ENCODE measurements at places on chromosomes 3 and 15.

DNA sequence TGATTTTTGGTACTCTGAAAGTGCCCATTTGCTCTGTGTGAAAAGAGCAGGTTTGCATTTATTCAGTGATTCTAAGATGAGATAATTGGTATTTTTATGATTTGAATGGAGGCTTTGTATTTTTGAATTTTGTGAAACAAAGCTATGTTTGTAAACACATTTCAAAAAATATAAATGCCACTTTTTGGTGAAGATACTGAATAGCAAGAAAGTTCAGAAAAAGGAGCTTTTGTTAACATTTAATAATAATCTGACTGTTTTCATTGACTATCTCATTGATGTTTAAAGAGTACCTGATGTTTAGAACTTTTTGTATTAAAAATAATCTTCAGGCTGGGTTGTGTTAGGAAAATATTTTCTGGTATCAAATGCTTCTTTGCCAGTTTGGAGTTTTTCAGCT, 23.7 kb downstream of the TCF12 start:
- DNase-seq: no peak

GRCh38 chr15:83582381-83582780, 71.5 kb upstream of the ADAMTSL3 start:
- DNase-seq: no peak

DNA sequence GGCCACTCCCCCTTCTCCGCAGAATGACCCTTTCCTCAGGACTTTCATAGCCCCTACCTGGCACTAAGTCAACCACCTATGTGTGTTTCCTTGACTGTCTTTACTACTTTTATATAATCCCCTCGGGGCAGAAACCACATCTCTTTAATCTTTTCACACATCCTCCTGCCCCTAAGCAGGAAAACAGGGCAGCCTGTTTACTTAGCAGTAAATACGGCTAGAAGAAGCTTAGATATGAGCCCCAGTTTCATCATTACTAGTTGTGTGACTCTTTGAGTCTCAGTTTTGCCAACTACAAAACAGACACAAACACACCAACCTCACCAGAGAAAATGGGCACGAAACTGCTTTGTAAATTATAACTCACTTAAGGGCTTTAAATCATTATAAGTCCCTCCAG, 98.3 kb downstream of the CYP19A1 start:
- no peak for DNase-seq

DNA sequence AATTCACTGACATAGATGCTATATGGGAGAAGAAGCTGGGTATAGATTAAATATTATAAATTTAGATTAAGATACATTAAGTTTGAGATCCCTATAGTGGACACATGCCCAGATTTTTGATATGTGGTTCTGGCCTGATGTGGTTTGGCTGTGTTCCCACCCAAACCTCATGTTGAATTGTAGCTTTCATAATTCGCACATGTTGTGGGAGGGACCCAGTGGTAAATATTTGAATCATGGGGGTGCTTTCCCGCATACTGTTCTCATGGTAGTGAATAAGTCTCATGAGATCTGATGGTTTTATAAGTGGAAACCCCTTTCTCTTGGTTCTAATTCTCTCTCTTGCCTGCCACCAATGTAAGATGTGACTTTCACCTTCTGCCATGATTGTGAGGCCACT, 189.4 kb upstream of the CD96 start:
- DNase-seq: no peak

DNA sequence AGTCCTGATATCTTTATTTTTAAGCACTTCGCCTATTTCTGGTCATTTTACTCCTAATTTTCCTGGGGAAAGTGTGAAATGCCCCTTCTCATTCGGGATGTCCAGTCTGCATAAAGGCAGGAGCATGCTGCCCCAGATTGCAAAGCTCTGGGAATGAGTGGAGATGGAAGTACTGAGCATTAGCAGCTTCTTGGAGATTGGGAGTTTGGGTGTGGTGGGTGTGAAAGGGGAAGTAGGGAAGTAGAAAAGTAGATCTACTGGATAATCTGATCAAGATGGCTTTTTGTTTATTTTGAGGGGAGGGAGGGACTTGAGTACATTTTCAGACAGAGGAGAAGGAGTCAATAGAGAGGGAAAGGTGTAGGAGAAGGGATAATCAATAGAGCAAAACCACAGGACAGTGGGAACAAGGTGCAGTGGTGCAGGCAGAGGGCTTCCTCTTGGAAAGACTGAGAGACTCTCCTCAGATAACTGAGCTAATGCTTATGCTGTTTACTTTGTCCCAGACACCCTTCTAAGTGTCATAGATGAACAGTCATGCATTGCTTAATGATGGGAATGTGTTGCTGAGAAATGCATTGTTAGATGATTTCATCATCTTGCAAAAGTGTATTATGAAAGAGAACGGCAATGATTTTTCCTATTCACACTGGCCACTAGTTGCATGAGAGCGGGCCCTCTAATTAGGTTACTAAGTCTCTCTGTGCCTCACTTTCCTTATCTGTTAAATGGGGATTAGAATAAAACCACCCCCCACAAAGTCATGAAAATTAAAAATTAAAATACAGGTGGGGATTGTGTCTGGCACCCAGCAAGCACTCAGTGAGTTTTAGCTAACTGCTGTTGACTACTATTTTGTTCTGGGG, 45.5 kb downstream of the PHLDB2 start:
- no peak for DNase-seq

Data from right forelimb (tissue), 1 donor.